ENCODE measurements at places on chromosomes 12 and 14.

- no peak for DNase-seq
Measured at GRCh38 chr14:44099743-44100488, 407.2 kb downstream of the FSCB start.

DNA sequence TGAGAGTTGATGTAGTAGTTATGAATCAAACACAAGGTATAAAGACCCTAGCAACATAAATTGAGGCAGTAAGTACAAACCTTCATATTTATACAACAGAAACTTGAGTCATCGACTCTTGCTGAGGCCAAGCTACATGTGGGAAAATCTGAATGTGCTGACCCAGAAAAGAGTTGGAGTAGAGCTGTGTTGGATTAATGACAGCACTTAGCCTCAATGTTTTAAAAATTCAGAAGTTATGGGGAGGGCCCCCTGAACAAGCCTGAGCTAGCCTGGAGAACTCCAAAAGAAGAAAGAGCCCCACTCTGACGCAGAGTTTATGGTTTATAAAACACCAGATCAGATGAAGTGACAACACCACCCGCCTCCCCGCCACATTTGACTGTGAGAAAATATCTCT is 100.0 kb downstream of the DUSP6 start:
- DNase-seq, result peak; percentile 29

DNA sequence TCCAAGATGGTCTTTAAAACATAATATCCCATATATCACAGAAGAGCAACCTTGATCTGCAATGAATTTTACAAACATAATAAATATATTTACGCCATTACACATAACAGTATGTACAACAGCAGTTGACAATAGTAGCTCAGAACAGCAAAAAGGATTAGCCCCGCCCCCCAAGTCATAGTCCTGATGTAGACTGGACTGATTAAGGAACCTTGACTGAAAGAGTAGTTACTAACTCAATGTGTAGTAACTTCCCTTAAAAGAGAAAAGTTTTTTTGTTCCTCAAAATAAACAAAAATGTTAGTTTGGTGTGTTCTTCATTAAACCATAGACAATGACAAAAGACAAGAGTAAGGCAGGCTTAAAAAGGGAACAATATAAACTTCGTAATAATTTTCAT is 44.5 kb downstream of the GTF2A1 start:
- no peak for DNase-seq

DNA sequence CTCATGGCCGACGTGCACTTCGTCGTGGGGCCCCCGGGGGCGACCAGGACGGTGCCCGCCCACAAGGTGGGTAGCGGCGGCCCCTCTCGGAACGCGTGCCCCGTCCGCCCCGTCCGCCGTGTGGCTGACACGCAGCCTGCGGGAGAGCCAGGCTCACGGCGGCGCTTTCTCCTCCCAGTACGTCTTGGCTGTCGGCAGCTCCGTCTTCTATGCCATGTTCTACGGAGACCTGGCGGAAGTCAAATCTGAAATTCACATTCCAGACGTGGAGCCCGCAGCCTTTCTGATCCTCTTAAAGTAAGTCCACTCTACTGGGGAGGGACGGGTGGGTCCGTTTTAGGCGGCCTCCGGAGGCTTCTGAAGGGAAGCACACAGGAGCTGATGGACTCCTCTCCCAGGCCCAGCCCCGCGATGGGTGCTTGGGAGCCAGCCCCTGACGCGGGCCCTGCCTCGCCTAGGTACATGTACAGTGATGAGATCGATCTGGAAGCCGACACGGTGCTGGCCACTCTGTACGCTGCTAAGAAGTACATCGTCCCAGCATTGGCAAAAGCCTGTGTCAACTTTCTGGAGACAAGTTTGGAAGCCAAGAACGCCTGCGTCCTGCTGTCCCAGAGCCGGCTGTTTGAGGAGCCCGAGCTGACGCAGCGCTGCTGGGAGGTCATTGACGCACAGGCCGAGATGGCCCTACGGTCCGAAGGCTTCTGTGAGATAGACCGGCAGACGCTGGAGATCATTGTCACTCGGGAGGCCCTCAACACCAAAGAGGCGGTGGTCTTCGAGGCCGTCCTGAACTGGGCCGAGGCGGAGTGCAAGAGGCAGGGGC is 1.1 kb downstream of the BTBD6 start:
- DNase-seq, result peak; percentile 14

- no peak for DNase-seq
Measured at GRCh38 chr12:96549341-96549740, 60.0 kb downstream of the CFAP54 start.

DNA sequence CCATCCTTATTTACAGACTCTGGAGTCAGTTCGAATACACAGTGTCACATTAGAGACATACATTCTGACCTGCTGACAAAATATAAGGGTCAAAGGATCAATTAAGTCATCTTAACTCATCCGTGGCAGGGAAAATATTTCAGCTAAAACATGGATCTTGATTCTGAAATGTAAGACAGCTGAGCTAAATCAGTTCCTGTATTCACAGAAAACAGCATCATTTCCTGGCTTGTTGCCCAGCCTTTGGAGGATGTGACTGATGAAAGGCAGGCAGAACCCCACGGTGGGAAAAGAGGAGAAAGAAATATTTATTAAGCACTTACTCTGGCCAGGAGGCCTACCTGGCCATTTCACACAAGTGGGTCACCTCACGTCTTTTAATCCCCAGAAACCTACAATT is 101.9 kb downstream of the GAS2L3 start:
- DNase-seq, result peak; percentile 39

DNA sequence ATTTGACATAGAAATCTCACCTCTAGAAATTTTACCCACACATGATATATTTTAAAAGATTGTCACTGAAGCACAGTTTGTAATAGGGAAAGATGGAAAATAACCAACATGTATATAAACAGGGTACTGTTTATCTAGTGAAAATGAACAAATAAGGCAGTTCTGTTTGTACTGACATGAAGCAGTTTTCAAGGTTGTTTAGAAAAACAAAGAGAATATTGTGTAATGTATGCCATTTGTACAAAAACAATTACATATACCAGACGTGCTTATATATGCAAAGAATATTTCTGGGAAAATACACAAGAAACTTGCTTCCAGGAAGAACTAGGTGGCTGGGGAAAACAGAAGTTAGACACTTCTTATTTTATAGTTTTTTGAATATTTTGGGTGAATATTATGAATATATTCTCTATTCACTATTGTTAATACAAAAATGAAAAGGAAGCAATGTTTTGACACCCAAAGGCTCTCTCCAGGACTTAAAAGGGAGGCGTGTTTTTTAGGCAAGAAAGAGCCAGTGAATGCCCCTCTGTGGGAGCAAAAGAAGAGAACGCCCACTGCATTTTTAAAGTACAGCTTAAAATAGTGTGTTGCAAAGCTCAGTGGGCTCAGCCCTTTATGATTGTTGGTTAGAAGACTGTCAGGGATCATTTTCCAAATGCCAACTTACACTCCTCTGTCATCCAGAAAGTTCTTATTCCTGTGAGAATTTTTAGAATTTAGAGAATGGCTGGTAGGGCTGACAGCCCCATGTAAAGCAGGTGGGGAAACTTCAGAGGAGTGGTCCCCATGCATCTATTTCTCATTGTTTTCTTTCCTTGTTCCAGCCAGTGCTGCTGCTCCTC is 59.6 kb upstream of the FERMT2 start:
- no peak for DNase-seq

DNA sequence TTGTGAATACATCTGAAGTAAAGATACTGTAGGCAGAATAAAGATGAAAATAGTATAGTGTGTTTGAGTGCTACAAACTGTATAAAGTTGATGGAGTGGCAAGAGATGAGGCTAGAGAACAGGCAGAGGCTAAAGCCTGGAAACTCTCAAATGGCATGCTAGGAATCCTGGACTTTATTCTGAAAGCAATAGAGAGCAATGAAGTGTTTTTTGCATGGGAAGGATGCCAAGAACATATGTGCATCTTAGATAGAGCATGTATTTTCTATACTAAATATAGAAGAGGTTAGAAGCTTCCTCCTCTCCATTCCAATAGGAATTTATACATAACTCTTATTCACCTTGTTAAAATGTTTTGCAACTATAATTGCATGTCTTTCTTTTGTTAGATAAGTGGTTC is 86.3 kb upstream of the TMTC2 start:
- DNase-seq, result peak; percentile 9

DNA sequence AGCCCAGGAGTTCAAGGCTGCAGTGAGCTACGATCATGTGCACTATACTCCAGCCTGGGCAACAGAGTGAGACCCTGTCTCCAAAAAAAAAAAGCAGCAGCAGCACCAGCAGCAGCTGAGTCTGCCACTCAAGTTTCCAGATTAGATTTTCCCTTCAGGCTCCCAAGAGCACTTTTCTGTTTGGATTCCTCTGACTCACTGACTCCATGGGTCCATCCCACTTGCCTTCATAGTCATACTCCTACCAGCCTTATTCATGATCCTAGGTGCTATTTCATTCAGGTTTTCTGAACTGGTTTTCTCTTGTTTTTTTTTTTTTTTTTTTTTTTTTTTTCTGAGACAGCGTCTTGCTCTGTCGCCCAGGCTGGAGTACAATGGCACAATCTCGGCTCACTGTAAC is 6.8 kb upstream of the TWF1 start:
- no peak for DNase-seq

- no peak for DNase-seq
Measured at GRCh38 chr14:102769049-102769327, 8.3 kb upstream of the TRAF3 start.

DNA sequence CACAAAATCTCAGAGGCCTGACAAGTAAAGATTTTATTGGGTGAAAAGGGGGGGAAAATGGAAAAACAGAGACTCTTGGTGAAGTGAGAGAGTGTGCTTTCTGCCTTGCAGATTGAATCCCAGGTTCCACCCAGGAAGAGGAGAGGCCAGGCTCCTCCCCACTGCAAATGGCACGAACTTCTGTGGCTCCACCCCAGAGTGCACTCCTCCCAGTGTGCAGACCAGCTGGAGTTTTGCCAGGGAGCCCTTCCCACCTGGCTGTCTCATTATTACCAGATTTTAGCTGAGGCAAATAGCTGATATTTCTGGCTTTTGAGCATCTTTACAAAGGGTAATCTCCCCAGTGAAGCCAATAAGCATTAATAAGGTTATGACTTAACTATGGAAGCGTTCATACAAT is 51.9 kb downstream of the TESPA1 start:
- no peak for DNase-seq

GRCh38 chr12:111519937-111520336 is 79.2 kb downstream of the ATXN2 start:
- DNase-seq, result no peak

Data from fibroblast of skin of right quadriceps (primary cell).